ENCODE measurements at places on chromosomes 7 and 10.

GRCh38 chr10:116026315-116026714 lies 246.7 kb downstream of the GFRA1 start:
- no peak for DNase-seq

GRCh38 chr7:132061937-132062336 lies 505.5 kb upstream of the PODXL start:
- no peak for DNase-seq

DNA sequence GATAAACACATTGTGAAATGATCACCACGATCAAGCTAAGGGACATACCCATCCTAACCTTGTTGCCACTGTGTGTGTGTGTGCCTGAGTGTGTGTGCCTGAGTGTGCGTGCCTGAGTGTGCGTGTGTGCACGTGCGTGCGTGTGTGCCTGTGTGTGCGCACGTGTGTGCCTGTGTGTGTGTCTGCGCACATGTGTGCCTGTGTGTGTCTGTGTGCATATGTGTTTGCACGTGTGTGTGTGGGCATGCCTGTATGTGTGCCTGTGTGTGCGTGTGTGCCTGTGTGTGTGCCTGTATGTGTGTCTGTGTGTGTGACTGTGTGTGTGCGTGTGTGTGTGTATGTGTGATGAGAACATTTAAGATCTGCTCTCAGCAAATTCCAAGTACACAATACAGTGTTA lies 244.1 kb upstream of the DPP6 start:
- DNase-seq = no peak

GRCh38 chr10:78937393-78937792 lies 131.4 kb upstream of the ZMIZ1 start:
- DNase-seq = no peak

- DNase-seq = no peak
Observed at GRCh38 chr10:30812018-30812851, 182.7 kb upstream of the LYZL2 start.

All from activated T-helper 9 cell treated with anti-CD3 and anti-CD28 coated beads, Interleukin-2, amount 50 U/mL, for 16 hours (primary cell).